Astrocyte (in vitro differentiated cells and primary cell): ENCODE measurements at places on chromosomes 4 and X. TPM values are rescaled to one million over a fixed set of nuclear protein-coding genes. Genes with fewer than 3 reads are reported as not detected.

DNA sequence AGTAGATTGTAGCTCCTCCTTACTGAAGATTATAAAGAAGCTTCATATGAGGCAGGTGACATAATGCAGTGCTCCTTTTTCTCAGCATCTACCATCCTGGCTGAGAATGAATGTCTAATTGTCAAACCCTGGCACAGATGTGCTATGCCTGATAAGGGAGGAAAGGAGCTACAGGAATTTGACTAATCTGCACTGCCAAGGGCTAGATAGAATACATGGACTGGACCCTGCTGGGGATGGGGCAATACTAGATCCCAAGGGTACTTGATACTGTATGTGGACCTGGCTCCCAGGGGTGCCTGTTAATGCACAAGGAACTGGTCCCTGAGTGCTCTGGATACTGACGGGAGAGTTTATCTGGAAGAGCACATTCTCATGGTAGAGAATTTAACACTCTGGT, 362.2 kb upstream of the EMCN start:
- DNase-seq: peak; percentile 4

GRCh38 chrX:16606142-16606720, 43.7 kb upstream of the S100G start:
- peak; percentile 39 for DNase-seq

PLS3 gene
- total RNA-seq: 310 and 313 TPM in 2 replicates

SCML2 gene
- total RNA-seq: 0.91 and 1.2 TPM in 2 replicates

FAM47E gene
- 0.54 and 0.84 TPM in 2 replicates for total RNA-seq

DMRTC1 gene
- not detected in 2 replicates for total RNA-seq

MAGEA2B gene
- total RNA-seq: 1.2 and 2.9 TPM in 2 replicates

DNA sequence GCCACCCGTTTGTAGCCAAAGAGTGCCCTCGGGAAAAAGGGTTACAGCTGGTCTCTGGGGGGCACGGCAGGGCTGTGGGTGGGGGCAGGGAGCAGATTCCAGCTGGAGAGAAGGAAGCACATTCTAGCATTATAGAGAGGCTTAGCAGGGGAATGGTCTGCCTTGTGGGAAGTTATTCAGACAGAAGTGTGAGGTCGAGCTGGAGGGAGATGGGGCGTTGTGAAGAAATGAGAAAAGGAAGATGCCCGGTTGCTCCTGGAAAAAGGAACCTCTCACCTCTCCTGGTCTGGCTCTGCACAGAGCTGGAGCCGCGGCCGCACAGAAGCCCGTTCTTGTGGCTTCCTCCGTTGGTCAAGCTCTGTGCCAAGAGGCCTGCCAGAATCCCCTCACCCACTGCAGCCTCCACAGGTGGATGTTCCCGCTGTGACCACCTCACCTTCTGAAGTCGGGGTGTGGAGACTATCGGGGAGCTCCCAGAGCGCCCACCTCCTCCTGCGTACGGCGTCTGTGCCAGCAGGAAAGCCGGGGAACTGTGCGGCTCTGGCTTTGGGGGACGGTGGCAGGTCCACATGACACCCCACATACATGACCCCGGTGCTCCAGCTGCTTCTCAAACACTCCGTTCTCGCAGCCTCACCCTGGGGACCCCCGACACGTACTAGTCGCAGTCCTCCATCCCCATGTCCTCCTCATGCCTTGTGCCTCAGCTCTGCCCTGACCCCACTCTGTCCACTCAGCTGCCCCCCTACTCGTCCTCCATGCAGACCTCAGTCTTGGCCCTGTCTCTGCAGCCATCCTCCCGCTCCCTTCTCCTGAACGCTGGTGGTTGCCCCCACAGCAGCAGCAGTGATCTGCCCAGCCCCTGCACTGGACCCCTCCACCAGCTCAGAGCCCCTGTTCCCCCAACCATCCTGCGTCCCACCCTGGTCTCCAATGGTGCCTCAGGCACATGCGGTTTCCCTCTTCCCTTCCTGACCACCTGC, 52.2 kb upstream of the HGFAC start:
- no peak for DNase-seq

GRCh38 chr4:15238720-15239119, 189.1 kb upstream of the C1QTNF7 start:
- DNase-seq: no peak

DNA sequence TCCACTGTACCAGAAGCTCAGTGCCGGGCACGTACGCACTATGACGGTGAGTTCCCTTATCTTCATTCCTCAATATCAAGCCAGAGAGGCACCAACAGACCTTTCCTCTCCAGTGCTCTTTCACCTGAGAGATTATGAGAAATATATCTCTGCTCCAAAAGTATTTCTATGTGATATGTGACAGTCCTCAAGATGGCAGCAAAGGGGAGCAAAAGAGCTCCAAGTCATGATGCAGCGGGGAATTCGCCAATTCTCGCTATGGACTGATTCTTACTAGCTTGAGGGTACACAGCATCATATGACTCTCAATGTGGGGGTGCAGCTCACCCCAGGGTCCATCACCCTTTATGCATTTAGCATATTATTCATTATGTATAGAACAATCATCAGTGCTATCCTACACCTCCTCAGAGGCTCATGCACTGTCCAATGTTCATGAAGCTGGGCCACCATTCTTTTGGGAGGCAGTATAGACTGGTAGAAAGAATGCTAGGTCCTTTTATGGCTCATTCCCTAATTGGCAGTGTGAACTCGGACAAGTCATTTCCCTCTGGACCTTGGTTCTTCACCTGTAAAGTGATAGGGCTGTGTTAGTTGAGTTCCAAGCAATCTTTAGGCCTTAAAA, 12.8 kb upstream of the IQSEC2 start:
- DNase-seq: no peak

ESX1 gene
- total RNA-seq: 0.48 and 0.84 TPM in 2 replicates

DNA sequence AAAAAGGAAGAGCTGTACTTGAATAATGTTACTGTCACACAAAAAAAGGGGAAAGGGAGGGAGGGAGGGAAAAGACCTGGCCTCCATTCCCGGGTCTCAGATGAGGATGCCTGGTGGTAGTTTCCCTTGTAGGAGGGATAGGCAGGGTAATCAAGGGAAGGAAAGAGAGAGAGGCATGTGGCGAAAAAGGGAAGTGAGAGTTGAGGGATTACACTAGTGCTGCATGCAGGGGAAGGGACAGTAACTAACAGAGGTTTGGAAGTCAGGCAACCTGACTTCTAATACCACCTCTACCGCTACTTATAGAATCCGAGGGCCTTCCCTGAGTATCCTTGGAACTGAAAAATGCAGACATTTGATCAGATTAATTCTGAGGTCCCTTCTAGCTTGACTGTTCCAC, 821.7 kb upstream of the FTHL17 start:
- DNase-seq: no peak

- no peak for DNase-seq
Measured at GRCh38 chrX:47296766-47297365, 64.1 kb downstream of the USP11 start.

SLC16A2 gene
- total RNA-seq: 21.1 and 22.8 TPM in 2 replicates

FBXL5 gene
- total RNA-seq: 75.8 and 92.2 TPM in 2 replicates

DNA sequence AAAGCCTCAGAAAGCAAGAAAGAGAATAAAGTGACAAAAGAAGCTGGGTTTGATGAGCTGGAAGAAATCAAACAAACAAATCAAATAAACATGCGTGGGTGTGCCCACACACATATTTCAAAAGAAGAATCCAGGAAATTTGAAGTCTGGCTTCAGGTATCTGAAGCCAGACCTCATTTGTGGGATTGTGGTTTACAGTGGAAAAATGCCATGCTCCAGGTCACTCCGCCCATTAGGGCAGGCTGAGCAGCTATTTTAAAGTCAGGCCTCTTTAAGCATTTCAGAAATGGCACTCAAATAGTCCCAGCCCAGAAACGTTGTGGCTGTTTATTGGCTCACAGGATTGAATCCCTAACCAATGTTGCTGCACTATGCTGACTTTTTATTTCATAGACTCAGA, 226.1 kb upstream of the F9 start:
- peak; percentile 66 for DNase-seq

PLAC8 gene
- total RNA-seq: 19.5 and 27.8 TPM in 2 replicates

GRCh38 chrX:7201496-7201895, 53.5 kb upstream of the PUDP start:
- DNase-seq: no peak

DNA sequence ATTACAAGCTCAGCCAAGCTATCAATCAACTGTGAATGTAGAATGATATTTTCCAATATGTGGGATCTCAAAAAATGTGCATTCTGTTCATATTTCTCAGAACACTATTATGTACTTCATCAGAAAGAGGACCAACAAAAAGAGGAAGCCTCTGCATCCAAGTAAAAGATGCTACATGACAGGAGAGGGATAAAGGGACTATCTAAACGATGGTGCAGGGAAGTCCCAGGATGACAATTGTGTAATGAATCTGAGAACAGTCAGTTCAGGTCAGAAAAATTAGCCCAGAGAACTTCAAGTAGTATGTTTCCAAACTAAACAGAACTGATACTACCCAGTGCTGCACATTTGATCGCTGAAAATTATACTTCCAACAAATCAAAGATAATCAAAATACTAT, 127.0 kb downstream of the ZNF330 start:
- no peak for DNase-seq

DNA sequence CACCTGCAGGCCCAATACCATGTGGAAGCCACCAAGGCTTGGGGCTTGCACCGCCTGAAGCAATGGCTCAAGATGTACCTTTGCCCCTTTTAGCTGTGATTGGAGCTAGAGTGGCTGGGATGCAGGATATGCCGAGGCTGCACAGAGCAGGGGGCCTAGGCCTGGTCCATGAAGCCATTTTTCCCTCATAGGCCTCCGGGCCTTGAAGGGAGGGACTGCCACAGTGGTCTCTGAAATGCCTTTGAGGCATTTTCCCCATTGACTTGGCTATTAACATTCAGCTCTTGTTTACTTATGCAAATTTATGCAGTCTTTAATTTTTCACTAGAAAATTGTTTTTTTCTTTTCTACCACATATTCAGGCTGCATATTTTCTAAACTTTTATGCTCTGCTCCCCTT, 203.2 kb upstream of the HHIP start:
- DNase-seq: no peak

DNA sequence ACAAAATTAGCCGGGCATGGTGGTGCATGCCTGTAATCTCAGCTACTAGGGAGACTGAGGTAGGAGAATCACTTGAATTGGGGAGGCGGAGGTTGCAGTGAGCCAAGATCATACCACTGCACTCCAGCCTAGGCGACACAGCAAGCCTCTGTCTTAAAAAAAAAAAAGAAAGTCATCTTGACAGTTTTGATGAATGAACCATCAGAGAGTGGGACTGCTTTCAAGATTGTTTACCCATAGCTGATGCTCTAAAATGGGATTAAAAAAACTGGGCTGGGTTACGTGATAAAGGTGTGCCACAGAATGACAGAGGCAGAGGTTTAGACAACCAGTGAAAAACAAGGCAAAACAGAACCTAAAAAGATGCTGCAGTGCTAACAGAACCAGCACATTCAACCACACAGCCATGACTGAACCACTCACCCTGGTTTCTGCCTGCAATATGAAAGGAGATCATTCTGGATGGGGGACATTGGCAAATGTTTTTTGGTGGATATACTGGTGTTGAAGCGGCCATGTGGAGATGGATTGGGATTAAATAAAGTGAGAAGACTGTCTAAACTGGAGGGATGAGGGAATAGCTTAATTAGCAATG, 22.2 kb downstream of the GPAT3 start:
- DNase-seq: no peak

GRCh38 chr4:56728512-56728911, 47.4 kb upstream of the HOPX start:
- peak; percentile 90 for DNase-seq

CAPN6 gene
- total RNA-seq: 3.9 and 9.4 TPM in 2 replicates

- DNase-seq: peak; percentile 12
Measured at GRCh38 chrX:50988649-50989048, 78.1 kb downstream of the BMP15 start.

- no peak for DNase-seq
Measured at GRCh38 chrX:20427173-20427770, 160.6 kb upstream of the RPS6KA3 start.

DNA sequence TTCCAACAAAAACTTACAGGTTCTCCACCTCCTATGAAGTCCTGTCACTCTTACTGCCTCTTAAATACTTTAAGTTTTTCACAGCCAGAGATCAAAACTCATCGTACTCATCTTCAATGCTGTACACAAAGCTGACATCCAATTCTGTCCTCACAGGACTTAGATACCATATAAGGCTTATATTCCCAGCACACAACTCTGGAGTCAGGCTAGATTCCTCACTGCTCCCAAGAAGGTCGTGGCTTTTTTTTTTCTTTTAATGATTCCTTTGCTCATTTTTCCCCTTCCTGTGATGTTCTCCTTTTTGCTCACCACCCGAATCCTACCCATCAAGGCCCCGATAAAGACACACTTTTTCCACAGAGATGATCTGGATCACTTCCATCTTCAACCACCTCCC, 914 bp downstream of the TRAPPC2 start:
- no peak for DNase-seq

DNA sequence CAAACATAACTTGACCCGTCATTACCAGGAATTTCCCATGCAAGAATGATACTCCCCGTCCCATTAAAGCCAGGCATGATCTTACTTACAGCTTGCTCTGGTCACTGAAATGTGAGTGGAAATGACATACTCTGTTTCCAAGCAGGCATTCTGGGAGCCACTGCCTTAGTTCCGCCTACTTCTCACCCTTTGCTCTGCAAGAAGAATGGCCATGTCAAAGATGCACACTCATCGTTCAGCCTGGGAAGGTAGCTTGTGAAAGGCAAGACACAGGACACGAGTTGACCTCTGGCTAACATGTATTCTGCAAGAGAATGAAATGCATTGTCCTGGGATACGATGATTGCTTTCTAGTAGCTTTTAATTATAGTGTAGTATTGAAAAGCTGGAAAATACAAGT, 1144.4 kb downstream of the NLGN4X start:
- DNase-seq: no peak

- DNase-seq: no peak
Measured at GRCh38 chrX:48945517-48946348, 11.7 kb downstream of the OTUD5 start.

RADX gene
- total RNA-seq: 3.0 and 3.9 TPM in 2 replicates

- peak; percentile 54 for DNase-seq
Measured at GRCh38 chr4:30882995-30883675, 163.0 kb downstream of the PCDH7 start.

GRCh38 chr4:159267869-159268285, 165.0 kb downstream of the RAPGEF2 start:
- peak; percentile 44 for DNase-seq

- no peak for DNase-seq
Measured at GRCh38 chr4:85700362-85700761, 225.4 kb downstream of the ARHGAP24 start.

TXK gene
- 0.50 TPM in 1 of 2 replicates, not detected in the other for total RNA-seq

GRCh38 chr4:184329235-184329634, 111.6 kb upstream of the ENPP6 start:
- no peak for DNase-seq

NLGN3 gene
- total RNA-seq: 0.84 and 0.93 TPM in 2 replicates

DNA sequence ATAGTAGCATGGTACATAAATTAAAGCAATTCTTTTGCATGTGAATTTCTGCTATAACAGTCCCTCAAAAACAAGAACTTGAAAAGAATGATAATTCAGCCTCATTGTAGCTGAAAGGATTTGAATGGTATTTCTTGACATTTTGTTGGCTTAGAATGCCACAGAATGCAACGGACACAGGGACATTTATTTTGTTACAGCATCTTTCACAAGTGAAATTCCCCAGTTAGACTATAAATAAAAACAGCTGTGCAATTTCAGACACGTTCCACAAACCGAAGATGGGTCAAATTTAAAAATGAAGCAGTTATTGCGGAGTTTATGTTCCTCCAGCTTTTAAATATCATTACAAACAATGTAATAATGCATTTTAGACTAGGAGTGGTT, 82.8 kb upstream of the AMELX start:
- no peak for DNase-seq

CYBB gene
- not detected in 2 replicates for total RNA-seq

SH3TC1 gene
- 1.2 and 1.8 TPM in 2 replicates for total RNA-seq
